ENCODE measurements at places on chromosomes 3 and 15.

GRCh38 chr15:82751308-82751707, 41.6 kb upstream of the AP3B2 start:
- no peak for DNase-seq

DNA sequence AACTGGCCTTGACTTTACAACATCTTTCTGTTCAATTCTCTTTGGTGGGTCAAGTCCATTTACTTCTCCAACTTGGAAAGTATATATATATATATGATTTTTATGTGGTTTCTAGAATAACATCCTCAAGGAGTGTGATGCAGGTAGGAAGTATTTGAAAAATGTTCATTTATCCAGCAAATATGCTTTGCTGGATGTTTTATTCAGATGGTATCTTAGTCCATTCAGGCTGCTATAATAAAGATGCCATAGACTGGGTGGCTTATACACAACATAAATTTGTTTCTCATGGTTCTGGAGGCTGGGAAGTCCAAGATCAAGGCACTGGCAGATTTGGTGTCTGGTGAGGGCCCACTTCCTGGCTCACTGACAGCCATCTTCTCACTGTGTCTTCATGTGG, 168.7 kb upstream of the RASGRP1 start:
- DNase-seq, result no peak

- DNase-seq, result no peak
Measured at GRCh38 chr3:130389743-130390478, 44.4 kb downstream of the COL6A5 start.

GRCh38 chr15:37199545-37199944, 99.2 kb upstream of the MEIS2 start:
- DNase-seq, result no peak

DNA sequence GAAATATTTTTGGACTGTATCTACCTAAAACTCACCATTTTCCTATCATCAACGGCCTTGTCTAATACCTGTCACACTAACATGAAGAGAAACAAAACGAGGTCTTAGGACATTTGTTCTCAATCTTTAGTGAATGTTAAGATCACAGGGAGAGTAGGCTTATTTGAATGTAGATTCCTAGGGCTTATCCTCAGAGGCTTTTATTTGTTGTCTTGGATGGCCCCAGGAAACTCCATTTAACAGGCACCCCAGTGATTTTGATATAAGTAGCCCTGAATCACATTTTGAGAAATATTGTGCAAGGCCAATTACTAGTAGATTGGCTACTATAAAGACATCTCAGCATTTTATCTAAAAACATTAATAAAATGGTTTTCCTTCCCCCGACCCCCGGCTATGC, 367.4 kb downstream of the GAP43 start:
- no peak for DNase-seq

GRCh38 chr15:95843241-95843910, 487.1 kb upstream of the NR2F2 start:
- no peak for DNase-seq

DNA sequence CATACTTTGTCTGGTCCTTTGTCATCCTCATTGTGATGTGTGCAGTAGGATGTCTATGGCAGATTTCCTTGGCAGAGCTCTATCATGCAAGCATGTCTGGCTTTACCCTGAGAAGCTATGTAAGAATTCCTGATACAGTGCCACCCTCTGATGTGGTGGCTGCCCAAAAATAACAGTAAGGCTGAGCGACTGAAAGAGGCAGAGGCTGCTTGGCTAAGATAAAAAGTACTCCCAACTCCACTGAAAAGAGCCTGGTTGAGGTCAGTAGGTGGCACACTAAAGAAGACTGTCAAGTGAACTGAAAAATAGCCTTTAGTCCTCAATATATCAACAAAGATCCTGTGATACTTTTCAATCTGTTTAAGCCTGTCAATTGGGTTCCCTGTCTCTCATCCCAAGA, 31.7 kb downstream of the BTLA start:
- no peak for DNase-seq

DNA sequence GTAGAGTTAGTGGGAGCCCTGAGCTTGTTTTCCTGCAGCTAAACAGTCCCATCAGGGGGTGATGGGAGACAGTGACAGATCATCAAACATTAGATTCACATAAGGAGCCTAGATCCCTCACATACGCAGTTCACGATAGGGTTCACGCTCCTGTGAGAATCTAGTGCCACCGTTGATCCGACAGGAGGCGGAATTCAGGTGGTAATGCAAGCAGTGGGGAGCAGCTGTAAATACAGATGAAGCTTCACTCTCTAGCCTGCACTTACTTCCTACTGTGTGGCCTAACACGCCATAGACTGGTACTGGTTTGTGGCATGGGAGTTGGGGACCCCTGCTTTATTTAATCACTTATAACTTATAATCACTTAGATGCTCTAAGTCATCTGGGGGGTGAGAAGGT, 179.1 kb downstream of the AKAP13 start:
- DNase-seq, result no peak

DNA sequence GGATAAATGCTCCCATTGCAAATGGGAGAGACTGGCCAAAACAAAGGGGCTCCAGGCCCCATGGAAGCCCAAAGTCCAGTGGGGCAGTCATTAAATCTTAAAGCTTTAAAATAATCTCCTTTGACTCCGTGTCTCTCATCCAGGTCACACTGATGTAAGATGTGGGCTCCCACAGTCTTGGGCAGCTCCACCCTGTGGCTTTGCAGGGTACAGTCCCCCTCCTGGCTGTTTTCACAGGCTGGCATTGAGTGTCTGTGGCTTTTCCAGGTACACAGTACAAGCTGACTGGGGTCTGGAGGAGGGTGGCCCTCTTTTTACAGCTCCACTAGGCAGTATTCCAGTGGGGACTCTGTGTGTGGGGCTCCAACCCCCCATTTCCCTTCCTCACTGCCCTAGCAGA, 45.9 kb downstream of the NIPA2 start:
- DNase-seq, result no peak

DNA sequence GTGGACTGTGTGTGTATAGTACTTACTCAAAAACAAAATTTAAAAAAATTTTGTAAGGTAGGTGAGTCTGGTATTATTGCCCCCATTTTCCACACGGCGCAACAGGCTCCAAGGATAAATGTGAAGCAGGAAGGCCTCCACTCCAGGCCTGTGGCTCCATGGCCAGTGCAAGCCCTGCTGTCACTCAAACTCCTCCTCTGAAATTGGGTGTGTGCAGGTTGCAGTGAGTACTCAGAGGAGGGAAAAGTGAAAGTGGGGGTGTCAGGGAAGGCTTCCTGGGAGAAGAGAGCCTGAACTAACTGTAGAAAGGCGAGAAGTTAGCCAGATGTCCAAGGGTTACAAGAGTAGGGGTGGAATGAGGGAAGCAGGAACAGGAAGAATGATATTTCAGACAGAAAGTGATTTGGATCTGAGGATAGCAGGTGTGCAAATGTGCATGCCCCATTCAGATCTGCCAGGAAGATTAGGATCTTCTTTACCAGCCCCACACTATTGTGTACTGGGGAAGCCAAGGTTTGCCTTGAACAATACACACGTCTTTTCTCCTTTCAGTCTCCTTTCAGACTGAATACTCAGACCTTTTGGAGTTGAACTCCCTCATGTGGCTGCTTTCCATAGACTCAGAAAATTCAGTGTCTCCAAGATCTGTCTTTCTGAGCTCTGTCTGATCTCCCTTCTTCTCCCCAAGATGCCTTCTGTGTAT, 48.7 kb upstream of the RYK start:
- DNase-seq, result no peak

DNA sequence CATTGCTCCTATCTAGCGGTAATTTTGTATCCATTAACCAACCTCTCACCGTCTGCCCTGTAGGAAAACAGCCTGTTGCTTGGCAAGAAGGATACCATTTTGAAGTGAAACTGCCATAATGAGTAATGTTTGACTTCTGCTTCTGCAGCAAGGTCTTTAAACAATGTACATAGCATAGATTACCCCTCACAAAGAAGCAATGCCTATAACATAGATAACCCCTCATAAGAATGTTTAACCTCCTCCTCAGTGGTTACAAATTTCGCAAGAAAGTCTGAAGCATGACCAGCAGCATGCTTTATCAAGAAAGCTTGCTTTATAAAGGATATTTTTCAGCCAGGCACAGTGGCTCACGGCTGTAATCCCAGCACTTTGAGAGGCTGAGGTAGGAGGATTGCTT, 61.2 kb upstream of the MFGE8 start:
- DNase-seq, result no peak

- no peak for DNase-seq
Measured at GRCh38 chr3:106392915-106393314, 524.1 kb upstream of the CBLB start.

DNA sequence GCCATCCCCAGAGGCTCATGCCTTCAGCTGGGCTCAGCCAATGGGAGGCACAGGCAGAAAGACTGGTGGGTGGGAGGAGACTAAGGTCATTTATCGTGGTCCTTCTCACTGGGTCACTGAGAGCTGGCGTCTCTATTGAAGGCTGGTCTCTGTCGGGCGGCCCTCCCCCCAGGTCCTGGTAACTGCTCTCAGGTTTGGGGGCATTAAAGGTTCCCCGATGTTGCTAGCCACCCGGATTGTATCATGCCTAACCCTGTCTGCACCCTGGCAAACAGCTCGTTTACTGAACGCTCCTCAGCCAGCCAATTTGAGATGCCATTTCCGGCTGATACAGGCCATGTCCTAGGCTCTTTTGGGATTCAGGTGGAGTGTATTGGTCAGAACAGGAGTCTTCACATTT, 10.5 kb downstream of the SELENOS start:
- no peak for DNase-seq

- no peak for DNase-seq
Measured at GRCh38 chr3:17518189-17519059, 224.0 kb downstream of the TBC1D5 start.

DNA sequence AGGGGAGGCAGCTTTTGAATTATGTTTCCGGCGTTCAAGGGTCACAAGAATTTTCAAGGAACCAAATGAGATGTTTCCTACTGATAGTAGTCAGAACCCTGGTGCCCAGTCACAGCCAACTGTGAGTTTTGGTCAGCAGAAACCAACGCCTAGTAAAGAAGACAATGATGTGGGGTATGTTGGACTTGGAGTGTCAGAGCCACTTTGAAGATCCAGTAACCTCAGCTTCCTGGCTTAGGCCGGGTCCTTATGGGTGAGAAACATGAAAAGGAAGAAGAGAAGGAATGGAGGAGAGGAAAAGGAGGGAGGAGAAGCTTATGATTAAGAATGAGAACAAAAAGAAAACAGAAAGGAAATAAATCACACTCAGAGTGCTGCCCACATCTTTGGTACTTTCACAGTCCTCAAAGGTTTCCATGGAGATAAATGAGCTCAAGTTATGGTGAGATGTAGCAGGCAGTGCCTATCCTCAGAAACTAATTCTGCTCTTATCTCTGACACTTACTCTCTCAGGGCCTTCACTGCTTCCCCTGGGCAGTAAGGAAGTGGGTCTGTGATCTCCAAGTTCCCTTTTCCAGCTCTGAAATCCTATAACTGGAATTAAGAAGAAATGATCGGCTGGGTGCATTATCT, 2.0 kb upstream of the MCF2L2 start:
- no peak for DNase-seq

GRCh38 chr3:64122476-64122875, 99.2 kb upstream of the PSMD6 start:
- DNase-seq, result no peak

GRCh38 chr15:90259524-90259923, 5.9 kb upstream of the NGRN start:
- DNase-seq, result no peak

GRCh38 chr3:124413393-124413792, 316.9 kb upstream of the UMPS start:
- no peak for DNase-seq

- no peak for DNase-seq
Measured at GRCh38 chr3:71428841-71429596, 154.5 kb downstream of the FOXP1 start.

All from NCI-H2029 treated with DMSO at 0.1 percent for 48 hours (cell line).